ENCODE measurements at places on chromosomes 2 and 18.

- no peak for DNase-seq
These were observed 10.6 kb downstream of the POU3F3 start for GRCh38 chr2:104864280-104865095.

- DNase-seq = no peak
These were observed 336.9 kb downstream of the INSIG2 start for GRCh38 chr2:118425191-118425590.

DNA sequence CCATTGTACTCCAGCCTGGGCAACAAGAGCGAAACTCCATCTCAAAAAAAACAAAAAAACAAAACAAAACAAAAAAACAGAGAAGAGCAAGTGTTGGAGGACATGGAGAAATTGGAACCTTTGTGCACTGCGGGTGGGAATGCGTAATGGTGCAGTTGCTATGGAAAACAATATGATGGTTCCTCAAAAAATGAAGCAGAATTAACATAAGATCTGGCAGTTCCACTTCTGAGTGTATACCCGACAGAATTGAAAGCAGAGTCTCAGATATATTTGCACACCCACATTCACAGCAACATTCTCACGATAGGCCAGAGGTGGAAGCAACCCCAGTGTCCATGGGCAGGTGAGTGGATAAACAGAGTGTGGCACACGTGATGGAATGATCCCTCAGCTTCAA is 11.0 kb upstream of the RALB start:
- DNase-seq = no peak

DNA sequence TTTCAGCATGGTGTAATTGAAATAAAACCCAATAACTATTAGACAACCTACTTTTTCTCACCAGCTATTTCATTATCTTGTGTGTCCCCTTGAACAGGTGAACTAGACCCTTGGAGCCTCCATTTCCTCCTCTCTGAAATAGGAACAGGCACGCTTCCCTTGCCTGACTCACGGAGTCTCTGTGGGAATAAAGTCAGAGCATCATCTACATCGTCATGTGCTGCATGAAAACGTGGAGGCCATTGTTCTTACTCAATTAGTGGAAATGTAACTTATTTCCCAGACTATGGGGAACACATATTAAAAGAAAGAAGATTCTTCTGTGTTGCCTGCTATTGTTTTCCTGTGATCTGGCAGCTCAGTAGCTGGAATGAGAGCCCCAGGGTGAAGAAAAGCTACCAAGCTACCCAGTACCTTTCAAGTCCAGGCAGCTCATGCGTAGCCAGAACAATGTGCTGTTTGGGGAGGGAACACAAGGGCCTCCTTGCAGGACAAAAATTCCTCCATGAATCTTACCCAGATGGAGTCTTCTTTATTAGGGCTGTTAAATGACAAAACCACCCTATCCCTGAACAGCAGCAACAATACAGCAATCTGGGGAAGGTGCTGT is 59.8 kb downstream of the SOX11 start:
- DNase-seq = no peak

- DNase-seq = no peak
These were observed 67.3 kb upstream of the ST6GAL2 start for GRCh38 chr2:106953236-106953635.

DNA sequence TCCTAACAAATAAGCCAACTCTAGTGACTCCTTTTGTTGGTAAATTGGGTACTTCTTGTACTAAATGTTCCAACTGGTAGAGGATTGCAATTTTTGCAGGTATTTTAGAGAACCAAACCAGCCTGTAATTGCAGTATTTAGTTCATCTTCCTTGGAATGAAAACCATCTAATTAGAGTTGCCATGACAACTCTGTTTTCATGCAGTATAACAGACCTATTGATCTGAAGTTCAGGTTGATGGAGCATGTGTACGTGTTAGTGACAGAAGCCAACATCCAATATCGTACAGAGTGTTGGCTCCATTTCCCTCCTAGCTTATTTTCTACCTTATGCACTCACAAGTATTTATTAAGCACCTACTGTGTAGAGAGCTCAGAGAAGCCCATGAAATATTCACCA is 176.3 kb upstream of the FOSL2 start:
- no peak for DNase-seq

- DNase-seq = no peak
These were observed 96.8 kb downstream of the UXS1 start for GRCh38 chr2:106097038-106098000.

DNA sequence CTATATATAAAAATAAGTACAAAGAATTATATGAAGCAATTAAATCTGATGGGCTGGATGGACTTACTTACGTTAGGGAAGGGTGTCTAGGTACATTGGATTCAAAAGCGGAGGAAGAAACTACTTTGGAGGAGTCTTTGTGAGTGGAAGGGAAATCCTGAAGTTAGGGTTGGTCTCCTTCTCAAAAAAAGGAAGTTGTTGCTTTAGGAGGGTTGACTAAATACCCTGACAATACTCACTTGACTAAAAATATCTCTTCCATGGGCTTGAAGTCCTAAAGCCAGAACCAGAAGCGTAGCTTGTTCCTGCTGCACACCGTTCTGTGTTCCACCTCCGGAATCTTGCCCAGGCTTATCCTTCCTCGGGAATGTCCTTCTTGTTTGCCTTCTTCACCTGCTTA is 143.3 kb upstream of the ZEB2 start:
- no peak for DNase-seq

DNA sequence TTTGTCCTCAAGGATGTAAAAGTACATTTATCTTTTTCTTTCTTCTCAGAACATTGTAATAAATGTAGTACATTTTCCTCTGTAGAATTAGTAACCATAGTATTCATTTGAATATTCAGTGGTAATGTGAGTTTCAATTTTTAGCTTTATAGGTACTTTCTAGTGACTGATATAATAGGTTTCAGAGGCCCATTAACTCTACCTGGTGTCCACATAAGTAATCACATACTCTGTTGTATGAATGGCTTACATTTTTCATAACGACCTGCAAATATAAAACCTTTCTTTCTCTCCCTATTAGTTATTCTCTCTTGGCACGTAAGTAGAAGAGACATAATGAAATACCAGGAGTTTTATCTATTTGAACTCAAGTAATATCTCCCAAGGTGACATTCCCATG is 1017.6 kb downstream of the DPP10 start:
- no peak for DNase-seq

- DNase-seq = no peak
These were observed 369.7 kb downstream of the INSIG2 start for GRCh38 chr2:118457951-118458350.

GRCh38 chr2:76921006-76921405 is 601.2 kb downstream of the LRRTM4 start:
- DNase-seq = no peak
